ENCODE measurements at places on chromosomes 1 and 21. TPM values are rescaled to one million over a fixed set of nuclear protein-coding genes. Genes with fewer than 3 reads are reported as not detected.

Gene CELSR2
- polyA plus RNA-seq: 1.7 TPM

Gene PSMG1
- polyA plus RNA-seq: 27.1 TPM

Gene PTPRC
- 2.5 TPM for polyA plus RNA-seq

Gene ACTN2
- polyA plus RNA-seq: 0.09 TPM

Gene MTF1
- polyA plus RNA-seq: 2.3 TPM
